EH (cell line): ENCODE measurements at places on chromosomes 11 and 22.

DNA sequence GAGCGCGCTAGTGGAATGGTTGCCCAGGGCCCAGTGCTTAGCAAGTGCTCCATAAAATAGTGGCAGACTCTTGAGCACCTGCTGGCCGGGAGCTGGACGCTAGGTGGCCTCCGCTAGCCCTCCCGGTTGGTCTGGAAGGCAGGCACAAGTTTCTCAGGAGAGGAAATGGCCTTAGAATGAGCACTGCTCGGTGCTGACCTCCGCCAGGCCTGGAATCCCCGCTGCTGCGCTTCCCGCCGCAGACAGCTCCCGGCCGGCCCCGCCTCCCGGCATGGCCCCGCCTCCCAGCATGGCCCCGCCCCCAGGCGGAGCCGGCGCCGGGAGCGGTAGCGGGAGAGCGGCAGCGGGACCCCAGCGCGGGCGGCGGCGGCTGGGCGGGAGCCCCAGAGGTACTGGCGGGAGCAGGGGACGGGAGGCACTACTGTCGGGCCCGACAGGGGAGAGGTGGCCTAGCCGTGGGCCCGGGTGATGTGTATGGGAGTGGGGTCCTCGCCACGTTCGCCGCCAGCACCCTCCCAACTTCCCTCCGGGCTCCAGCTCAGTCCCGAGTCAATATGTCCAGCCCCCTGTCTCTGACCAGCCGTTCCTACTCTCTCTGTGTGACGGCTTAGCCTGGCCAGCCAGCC is at the start of gene SIPA1:
SIPA1 (plus strand) TSS at position 308 of the 626 bp plus-strand sequence. CDS start 2,821 bp downstream, outside the sequence.
- DNase-seq, result peak; percentile 96

- no peak for DNase-seq
Observed at GRCh38 chr11:108961095-108961494, 296.2 kb downstream of the DDX10 start.

GRCh38 chr11:111764621-111765020 is 1.6 kb downstream of the PPP2R1B start:
- peak; percentile 73 for DNase-seq

DNA sequence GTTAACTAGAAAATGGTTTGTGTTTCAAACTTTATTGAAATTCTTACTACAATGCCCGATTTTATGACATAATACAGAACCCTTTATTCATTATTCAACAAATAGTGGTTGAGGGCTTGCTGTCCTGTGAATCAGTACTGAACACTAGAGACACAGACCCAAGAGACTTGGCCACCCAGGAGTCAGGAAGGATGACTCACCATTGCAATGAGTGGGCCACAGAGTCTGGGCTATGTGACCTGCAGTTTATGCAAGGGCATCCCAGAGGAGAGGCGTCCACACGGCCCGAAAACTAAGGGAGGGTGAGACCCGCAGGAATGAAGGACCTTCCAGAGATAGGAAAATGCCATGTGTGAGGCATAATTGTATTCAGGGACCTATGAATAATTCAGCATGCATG is 143.8 kb upstream of the DDI1 start:
- DNase-seq, result peak; percentile 87

DNA sequence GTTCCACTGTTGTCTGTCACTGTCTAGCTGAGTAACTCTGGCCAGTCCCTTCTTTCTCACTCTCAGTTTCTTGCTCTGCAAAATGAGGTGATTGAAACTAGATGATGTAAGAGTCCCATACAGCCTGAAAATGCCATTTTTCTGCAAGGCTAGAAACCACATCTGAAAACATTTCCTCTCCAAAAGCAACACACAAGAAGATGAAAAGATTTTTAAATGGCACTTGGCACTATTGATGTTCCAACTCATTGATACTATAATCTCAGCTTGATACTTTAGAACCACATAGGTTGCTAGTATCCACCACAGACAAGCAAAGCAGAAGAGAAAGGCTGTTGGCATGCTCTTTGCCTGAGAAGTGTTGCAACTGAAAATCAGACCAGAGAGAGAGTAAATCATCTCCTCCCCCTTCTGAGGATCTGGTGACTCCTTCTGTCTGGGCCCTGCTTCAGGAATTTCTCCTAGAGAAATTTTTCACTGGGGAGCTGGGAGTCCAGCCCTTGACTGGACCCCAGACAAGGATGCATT is 1217.9 kb downstream of the LRRC4C start:
- DNase-seq, result no peak

GRCh38 chr22:41366323-41367029 is 15.3 kb upstream of the TEF start:
- no peak for DNase-seq

GRCh38 chr11:113705871-113706655 is at the start of gene TMPRSS5:
Gene TMPRSS5, minus strand, starts transcription at chr11:113706308. Its CDS starts 84 bp downstream, at chr11:113706224.
- DNase-seq, result no peak

DNA sequence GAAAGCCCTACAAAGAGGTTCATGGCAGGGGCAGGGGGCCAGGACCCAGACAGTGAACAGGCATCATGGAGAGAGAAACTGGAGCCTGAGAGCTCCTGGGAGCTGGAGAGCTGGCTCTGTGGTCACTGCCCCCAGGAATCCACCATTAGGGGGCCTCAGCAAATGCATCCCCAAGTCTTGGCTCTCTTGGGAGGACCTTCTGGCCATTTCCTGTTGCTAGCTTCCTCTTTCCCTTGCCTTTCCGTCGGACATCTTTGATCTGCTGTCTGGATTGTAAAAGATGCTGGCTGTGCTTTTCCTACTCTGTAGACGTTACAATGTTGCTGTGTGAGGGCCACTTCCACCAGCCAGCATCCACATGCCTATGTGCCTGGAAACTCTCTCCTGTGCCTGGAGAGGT is 7.1 kb upstream of the CRYBB2 start:
- no peak for DNase-seq

DNA sequence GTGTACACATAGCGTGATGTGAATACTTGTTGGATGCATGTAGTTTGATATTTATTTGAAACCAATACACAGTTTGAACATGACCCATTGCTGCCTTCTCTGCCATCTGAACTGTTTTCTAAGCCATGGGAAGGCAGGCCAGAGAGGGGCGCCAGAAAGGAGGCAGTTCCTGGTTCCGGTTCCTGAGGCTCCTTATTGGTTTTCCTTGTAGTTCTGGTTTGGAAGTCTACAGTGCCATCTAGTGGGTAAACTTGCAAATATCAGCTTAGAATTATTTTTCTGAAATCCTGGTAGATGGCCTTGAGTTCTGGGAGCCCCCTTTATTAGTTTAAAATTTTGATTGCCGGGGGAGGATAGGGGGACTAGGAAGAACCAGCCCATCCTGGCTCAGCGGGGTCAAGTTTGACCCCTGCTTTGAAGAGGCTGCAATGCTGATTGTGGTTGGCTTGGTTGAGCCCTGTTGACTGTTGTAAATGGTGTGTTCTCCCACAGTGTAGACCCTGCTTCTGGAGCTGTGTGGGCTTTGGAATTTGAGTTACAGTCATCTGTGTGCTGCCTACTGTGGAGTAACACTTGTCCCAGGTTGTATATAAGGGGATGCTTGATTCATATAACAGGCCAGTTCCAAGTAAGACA is 48.4 kb downstream of the GRAMD1B start:
- peak; percentile 85 for DNase-seq

- DNase-seq, result no peak
Observed at GRCh38 chr11:87125257-87125656, 87.5 kb downstream of the TMEM135 start.

- DNase-seq, result no peak
Observed at GRCh38 chr11:65862941-65863888, 3.0 kb downstream of the MUS81 start.

GRCh38 chr11:1746511-1746931 is 3.9 kb downstream of the IFITM10 start:
- no peak for DNase-seq

DNA sequence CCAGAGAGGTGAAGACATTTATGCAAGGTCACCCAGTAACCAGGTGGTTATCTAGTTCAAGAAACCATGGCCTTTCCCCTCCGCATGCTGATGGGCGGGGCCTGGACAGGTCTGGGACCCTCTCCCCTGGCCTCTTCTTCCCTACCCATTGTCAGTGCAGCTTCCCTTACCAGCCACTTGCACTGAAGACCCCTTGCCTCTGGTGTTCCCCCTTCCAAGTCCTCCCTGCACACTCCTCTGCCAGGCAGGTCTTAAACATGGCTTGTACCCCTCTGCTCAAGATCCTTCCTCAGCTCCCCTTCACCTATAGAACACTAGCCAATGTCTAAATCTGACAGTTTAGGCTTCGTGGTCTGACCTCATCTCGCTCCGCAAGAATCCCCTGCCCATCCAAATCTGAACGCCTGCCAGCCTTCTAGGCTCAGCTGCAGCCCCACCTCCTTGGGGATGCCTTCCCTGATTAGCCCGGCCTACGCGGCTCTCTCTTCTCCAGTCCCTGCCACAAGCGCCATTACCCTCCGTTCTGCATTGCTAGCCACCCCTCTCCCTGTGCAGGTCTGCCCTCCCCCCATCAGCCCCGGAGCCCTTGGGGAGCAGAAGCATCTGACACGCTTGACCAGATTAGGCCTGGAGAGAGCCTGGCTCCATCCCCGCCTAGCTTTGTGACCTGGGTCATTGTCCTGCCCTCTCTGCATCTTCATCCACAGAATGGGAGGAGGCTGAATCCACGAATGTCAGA is 213.8 kb downstream of the DSCAML1 start:
- peak; percentile 4 for DNase-seq

DNA sequence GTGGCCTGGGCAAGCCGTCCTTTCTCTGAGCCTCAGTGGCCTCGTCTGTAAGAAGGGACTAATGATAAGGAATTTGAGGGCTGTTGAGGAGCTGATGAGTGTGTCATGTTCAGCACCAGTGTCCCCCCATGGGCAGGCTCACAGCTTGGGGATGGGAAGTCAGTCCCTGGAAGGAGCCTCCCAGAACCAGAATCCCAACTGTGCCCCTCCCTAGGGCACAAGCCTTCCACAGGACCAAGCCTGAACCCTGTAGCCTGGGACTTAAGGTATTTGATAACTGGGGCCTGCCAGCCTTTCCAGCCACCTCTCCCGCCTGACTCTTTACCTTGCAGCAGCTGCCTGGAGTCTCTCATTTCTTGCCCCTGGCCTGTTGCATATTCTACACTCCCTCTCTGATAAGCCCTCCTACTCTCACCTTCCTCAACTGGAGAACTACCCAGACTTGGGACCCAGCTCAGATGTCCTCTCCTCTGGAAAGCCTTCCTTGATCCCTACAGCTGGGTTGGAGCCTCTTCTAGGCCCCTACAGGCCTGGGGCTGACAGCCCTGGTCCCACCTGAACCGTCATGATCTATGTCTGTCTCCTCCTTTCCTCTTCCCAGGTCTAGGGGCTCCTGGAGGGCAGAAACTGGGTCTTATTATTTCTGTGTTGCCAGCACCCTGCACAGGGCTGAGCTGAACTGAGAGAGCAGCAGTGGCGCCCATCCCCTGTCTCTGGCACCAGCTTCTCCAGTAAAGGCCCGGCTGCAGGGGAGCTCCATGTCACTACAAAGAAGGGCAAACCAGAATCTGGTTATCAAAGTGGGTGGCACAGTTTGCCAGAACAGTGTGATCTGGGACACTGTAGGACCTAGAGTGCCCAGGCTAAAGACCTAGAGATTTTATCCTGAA is 1.6 kb downstream of the P2RY2 start:
- no peak for DNase-seq

DNA sequence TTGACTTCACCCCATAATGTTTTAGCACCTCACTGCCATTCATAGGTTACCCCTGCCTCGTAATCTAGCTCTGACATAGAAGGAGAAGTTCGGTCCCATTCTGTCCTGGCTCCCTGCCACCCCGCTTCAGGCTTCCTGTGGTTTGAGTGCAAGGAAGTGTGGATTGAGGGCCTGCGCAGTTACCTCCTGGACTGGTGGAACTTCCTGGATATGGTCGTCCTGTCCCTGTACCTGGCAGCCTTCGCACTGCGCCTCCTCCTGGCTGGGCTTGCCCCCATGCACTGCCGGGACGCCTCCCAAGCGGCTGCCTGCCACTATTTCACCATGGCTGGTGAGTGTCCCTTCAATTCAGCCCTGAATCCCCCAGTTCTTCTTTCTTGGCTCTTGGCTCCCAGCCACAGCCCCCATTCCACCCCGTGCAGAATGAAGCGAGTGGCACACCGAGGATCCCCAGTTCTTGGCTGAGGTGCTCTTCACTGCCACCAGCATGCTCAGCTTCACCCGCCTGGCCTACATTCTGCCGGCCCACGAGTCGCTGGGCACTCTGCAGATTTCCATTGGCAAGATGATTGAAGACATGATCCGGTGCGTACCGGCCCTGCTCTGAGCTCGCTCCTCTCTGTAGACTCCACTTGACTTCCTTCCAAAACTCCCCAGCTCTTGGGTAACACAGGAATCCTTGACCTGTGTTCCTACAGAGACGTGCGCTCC is 15.4 kb downstream of the ART5 start:
- DNase-seq, result no peak

- DNase-seq, result no peak
Observed at GRCh38 chr11:128756469-128756868, 62.6 kb downstream of the FLI1 start.

DNA sequence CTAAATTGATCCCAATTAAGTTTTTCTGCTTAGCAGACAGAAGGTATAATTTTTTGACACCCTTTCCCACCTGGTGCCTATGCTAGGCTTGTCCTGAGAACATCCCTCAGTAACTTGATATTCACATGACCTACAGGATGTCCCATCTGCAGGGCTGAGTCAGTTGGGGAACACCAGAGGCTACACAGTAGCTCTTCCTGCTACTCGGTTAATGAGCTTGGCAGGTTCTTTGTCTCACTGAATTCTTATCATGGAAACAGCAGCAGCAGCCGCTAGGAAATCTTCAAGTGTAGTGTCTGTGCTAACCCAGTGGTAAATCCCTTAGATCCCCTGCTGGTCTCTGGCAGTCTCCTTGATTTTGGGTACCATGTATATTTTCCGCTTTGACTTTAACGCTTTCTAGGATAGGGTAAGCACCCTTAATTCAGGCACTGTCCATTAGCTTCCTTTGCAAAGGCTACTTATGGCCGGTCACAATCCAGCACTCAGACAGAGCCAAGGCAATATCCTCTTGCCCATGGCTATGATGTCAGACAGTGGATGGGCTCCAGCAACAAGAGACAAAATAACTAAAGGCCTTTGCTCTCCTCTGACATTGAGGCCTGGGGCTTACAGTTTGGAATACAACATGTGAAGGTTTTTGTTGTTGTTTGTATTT is 8.5 kb downstream of the MRPL16 start:
- no peak for DNase-seq

- no peak for DNase-seq
Observed at GRCh38 chr22:25563761-25564319, 635 bp upstream of the GRK3 start.

DNA sequence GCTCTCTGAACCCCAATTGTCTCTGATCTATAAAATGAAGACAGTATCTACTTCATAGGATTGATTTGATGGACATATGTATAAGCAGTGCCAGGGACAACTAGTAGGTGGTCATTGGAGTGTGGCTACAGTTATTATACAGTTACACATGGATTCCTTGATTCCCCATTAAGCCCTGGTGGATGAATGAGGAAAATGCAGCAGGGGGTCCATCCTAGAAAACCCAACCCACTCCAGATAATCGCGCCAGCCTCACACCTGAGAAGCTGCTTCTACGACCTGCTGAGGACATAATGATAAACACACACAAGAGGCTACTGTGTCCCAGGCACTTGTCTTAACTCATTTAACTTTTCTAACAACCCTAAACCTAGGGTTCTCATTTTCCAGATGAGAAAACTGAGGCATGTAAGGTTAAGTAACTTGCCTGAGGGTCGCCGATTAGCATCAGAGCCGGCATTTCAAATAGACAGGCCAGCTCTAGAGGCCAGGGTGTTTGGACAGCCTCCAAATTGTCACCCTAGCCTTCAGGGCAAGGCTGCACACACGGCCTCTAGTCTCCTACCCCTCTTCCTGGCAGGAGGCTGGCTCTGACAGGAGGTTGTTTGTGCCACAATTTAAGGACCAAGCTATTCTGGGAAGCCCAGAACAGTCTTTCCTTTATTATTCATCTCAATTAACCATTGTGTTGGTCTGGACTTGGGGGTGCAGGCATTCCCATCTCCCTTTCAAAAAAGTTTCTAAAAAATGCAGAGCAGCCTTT is 3.8 kb upstream of the C11orf91 start:
- DNase-seq, result no peak
